ENCODE measurements at places on chromosomes 2 and 18.

DNA sequence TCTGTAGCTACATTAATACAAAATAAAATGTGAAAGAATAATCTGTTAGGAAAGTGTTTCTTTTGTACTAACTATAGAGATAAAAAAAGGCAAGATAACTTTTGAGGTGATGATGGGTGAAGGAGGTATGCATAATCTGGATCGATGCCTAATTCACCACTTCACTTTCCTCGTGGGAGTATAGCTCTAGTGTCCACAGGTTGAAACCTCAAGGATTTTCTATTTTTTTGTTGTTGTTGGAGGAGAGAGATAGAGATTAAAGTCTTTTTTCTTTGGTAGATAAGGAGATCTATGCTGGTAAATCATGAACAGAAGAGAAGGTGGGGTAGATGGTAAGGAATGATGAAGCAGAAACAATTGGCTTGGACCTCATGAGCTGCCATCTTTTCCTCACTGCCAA is 635.3 kb upstream of the ZEB2 start:
- DNase-seq = no peak

- no peak for DNase-seq
Measured at GRCh38 chr2:213722565-213722964, 438.3 kb downstream of the SPAG16 start.

DNA sequence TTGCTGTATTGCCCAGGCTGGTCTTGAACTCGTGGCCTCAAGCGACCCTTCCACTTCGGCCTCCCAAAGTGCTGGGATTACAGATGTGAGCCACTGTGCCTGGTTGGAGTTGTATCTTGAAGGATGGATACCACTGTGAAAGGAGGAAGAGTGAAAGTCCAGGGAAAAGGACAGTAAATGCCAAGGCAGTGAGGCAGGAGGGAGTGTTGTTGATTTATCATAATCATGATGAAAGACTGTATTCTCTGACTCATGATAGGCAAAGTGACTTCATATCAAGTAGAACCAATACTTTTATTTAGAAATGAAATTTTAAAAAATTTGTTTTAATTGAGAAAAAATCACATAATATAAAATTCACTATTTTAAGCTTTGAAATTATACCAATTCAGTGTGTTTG is 162.3 kb downstream of the ARHGAP28 start:
- DNase-seq = no peak

GRCh38 chr2:176833671-176834070 is 378.9 kb upstream of the HNRNPA3 start:
- no peak for DNase-seq

DNA sequence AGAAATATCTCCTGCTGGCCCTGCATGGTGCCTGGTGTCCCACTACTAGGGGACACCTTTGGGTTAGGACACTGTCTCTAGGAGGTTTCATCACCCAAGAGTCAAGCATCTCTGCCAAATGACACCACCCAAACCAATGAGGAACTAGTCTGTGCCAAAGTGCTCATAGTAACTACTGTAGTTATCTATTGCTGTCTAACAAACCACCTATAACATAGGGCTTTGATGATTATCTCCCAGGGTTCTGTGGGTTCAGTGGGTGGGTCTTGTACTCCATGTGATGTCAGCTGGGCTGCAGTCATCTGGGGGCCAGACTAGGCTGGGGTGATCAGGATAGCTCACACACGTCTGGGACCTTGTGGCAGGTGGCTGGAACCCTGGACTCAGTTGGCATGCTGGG is 59.8 kb downstream of the EPAS1 start:
- no peak for DNase-seq

DNA sequence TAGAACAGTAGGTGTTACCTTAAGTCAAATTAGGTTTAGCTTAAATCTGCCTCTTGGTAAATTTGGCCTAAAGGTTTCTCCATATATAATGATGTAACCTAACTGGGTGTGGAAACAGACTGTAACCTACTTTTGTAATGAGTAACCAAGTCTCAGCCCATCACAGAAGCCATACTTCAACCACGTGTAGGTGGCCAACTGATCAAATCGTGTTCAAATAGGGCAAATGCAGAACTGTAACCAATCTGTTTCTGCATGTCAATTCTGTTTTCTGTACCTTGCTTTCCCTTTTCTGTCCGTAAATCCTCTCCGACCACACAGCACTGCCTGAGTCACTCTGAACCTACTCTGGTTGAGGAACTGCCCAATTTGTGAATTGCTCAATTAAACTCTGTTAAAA is 34.0 kb upstream of the PLA2R1 start:
- no peak for DNase-seq

GRCh38 chr18:46423226-46423805 is 233.7 kb downstream of the LOXHD1 start:
- no peak for DNase-seq

DNA sequence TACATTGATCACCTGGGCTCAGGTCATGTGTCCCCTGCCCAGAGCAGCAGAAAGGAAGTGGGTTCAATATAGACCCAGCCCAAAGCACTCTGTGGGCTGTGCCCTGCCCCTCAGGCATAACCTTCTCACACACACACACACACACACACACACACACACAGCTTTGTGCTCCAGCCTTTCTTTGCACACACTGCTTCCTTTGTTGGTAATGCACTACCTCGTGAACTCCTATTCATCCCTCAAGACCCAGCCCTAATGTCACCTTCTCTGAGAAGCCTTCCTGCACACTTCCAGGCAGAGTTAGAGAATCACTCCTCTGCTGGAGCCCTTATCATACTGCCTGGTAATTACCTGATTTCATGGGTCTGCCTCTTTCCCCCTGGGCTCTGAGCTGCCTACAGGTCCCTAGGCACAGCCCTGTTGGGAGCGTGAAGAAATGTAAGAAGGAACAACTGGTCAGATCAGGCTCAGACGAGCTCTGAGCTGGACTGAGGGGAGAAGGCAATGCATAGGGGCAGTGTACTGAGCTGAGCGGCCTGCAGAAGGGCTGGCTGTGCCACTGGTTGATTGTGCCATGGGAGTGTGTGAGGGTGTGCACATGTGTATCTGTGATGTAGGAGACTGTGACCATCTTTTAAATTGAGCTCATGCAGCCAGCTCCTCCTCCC is 210.3 kb downstream of the GLI2 start:
- DNase-seq = no peak

DNA sequence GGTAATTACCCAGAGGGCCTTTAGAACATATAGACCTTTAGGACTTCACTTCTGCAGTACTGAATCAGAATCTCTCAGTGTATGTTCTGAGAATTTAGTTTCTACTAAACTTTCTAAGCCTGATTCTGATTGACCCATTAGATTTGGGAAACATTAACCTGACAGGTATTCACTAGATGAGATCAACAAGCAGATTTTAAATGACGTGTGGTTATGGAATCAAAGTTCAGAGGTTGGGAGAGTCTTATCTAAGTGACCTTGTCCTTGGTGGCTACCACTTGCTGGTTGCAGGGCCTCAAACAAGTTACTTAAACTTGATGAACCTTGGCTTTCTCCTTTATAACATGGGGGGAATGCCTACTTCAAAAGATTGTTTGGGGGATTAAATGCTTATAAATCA is 198.7 kb downstream of the PDE11A start:
- no peak for DNase-seq

GRCh38 chr2:68912111-68912510 is 40.6 kb downstream of the GKN2 start:
- no peak for DNase-seq

Measured in C1 segment of cervical spinal cord (tissue), 14 donors.